Thymus (tissue), 14 donors: ENCODE measurements at places on chromosomes 3 and 15. TPM values are rescaled to one million over a fixed set of nuclear protein-coding genes. Genes with fewer than 3 reads are reported as not detected.

- H3K36me3 ChIP-seq: no peaks in the 10 kb centered on the region
- no peak overlapping the region for H3K4me3 ChIP-seq
- no peaks in the 10 kb centered on the region for H3K27me3 ChIP-seq
- H3K27ac ChIP-seq: no peak overlapping the region
- no peaks in the 10 kb centered on the region for H3K4me1 ChIP-seq
- no peak for DNase-seq
Measured at GRCh38 chr3:191762323-191762960, 301.5 kb downstream of the PYDC2 start.

- no peak overlapping the region for H3K4me3 ChIP-seq
- H3K27ac ChIP-seq: no peak overlapping the region
- no peaks in the 10 kb centered on the region for H3K4me1 ChIP-seq
- no peak for DNase-seq
- H3K36me3 ChIP-seq: no peaks in the 10 kb centered on the region
Measured at GRCh38 chr3:59970376-59970775, 920.6 kb upstream of the CFAP20DC start.

DNA sequence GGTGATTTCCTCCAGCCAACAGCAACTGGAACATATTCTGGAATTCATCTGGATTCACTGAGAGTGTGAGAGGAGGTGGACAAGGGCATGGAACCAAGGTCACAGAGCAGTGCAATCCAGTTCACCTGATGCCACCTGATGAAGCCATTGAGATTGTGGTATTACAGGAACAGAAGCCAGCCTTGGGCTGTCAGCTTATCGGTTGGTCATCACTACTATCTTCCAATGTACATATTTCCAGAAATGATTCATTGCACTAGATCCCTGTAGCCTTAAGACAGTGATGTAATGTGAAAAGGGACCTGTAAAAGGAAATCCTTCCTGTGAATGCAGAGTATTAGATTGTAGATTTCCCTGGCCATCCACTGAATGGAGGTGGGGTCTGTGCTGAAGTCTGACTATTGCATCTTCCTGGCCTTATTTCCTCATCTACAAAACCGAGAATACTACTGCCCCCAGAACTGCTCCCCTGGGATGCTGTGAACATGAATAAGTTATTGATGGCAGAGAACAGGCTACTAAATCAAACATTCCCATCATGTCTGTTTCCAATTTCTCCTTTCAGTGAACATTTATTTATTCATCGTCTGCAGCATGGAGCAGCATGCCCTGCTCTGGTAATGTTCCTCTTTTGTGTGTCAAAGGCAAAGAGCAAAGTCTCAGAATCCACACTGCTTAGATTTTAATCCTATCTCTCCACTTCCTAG lies 47.4 kb upstream of the TPM1 start:
- H3K27ac ChIP-seq: no peak overlapping the region
- peaks cover 7% of the 10 kb centered on the region for H3K27me3 ChIP-seq
- no peaks in the 10 kb centered on the region for H3K36me3 ChIP-seq

The ALDH1A2 gene
- 17.8 TPM for total RNA-seq

- no peak overlapping the region for H3K4me3 ChIP-seq
- H3K27ac ChIP-seq: no peak overlapping the region
- no peaks in the 10 kb centered on the region for H3K27me3 ChIP-seq
- no peak for DNase-seq
Measured at GRCh38 chr3:181555681-181556080, 156.0 kb upstream of the SOX2 start.

DNA sequence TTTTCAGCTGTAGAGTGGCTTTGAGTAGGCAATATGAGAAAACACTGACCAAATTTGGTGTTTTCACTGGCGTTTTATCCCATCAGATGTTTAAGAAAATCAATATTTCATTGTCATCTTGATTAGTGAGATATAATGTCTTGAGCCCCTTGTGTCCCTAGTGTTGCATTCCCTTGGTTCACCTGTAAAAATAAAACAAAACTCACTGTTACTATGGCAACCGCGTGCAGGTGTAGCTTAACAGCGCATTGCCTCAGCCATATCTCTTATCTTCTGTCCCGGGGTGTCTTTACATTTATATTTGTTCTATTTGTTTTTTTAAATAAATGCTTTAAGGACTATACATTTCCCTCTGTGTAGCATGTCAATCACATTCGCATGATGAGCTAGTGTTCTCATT lies 551.6 kb downstream of the ZIC1 start:
- H3K4me1 ChIP-seq: no peaks in the 10 kb centered on the region
- H3K4me3 ChIP-seq: no peak overlapping the region
- H3K27me3 ChIP-seq: no peaks in the 10 kb centered on the region
- DNase-seq: no peak
- no peaks in the 10 kb centered on the region for H3K36me3 ChIP-seq
- H3K27ac ChIP-seq: no peak overlapping the region

GRCh38 chr3:50620420-50620819 lies 3.5 kb downstream of the MAPKAPK3 start:
- H3K27me3 ChIP-seq: no peaks in the 10 kb centered on the region
- H3K4me3 ChIP-seq: no peak overlapping the region
- no peak for DNase-seq
- H3K27ac ChIP-seq: peak overlapping the region; percentile 50

DNA sequence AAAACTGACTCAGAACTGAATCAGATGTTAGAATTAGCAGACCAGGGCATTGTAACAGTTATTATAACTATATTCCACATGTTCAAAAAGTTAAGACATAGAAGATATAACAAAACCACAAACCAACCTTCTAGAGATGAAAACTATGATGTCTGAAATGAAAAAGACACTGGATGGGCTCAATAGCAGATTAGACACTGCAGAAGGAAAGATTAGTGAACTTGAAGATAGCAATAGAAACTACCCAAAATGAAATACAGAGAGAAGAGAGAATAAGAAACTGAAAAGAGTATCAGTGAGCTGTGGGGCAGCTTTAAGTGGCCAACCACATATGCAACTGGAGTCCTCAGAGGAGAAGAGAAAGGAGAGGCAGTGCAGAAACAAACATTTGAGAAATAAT lies 132.0 kb upstream of the ATP2B2 start:
- no peak overlapping the region for H3K27ac ChIP-seq
- no peak overlapping the region for H3K4me3 ChIP-seq

The ADGRG7 gene
- total RNA-seq: 0.14 TPM

The SUSD5 gene
- total RNA-seq: 0.14 TPM

DNA sequence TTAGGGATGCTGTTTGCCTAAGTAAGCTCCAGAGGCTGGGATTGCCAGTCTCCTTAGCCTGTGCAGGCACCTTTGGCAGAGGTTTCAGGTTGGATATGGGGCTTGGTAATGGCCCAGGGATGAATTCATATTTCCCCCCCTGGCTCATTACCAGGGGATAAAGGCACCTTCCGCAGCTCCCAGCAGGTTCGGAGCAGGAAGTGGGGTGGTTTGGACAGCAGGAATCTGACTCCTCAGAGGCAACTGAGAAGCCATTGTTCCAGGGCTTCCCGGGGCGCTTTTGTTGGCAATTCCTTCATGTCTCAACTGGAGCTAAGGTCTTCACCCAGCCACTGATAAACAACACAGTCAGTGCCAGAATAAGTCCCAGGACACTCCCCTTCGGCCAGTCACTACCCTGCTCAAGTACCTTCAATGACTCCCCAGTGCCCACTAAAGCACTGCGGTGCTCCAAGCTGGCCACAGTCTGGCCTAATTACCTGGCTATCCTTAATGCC lies 85.3 kb upstream of the SLC6A6 start:
- no peak overlapping the region for H3K27ac ChIP-seq
- H3K36me3 ChIP-seq: no peaks in the 10 kb centered on the region
- no peak for DNase-seq

DNA sequence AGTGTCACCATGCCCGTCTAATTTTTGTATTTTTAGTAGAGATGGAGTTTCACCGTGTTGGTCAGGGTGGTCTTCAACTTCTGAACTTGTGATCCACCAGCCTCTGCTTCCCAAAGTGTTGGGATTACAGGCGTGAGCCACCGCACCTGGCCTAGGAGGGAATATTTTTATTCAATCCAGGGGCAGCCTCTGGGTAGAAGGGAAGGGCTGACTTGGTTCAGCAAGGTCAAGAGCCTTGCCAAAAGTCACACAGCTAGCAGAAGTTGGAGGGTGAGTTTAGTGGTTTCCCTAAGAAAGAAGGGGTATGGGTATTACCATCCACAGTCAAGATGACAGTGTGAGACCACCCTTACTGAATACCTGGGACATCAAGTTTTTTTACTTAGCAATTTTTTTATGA lies 4.9 kb upstream of the AEN start:
- peaks cover 11% of the 10 kb centered on the region for H3K27me3 ChIP-seq
- no peak for DNase-seq
- H3K4me3 ChIP-seq: no peak overlapping the region
- peaks cover 4% of the 10 kb centered on the region for H3K4me1 ChIP-seq
- H3K36me3 ChIP-seq: no peaks in the 10 kb centered on the region
